ENCODE measurements at places on chromosomes 5 and 9. TPM values are rescaled to one million over a fixed set of nuclear protein-coding genes. Genes with fewer than 3 reads are reported as not detected.

Gene DOCK8
- total RNA-seq, result 73.2 TPM

Gene WDR41
- 33.1 TPM for total RNA-seq

Gene CFAP90
- 0.27 TPM for total RNA-seq

Gene TERT
- total RNA-seq, result 1.1 TPM

Gene FSTL4
- total RNA-seq, result under 0.01 TPM

Gene MLANA
- not detected for total RNA-seq

Gene MATR3
- total RNA-seq, result 163 TPM

Gene PRDM9
- total RNA-seq, result under 0.01 TPM

Gene IFNA1
- total RNA-seq, result not detected

Gene N4BP3
- 5.1 TPM for total RNA-seq

Gene BRD3
- total RNA-seq, result 24.0 TPM

Gene MYOZ3
- 10.2 TPM for total RNA-seq

Gene SH3RF2
- total RNA-seq, result under 0.01 TPM

Gene CCL28
- total RNA-seq, result 8.9 TPM

Gene FRMD3
- 0.27 TPM for total RNA-seq

- no peak for DNase-seq
Observed at GRCh38 chr5:160064417-160064810, 54.8 kb downstream of the PWWP2A start.

- DNase-seq, result no peak
Observed at GRCh38 chr5:127409921-127410675, 107.3 kb upstream of the PRRC1 start.

DNA sequence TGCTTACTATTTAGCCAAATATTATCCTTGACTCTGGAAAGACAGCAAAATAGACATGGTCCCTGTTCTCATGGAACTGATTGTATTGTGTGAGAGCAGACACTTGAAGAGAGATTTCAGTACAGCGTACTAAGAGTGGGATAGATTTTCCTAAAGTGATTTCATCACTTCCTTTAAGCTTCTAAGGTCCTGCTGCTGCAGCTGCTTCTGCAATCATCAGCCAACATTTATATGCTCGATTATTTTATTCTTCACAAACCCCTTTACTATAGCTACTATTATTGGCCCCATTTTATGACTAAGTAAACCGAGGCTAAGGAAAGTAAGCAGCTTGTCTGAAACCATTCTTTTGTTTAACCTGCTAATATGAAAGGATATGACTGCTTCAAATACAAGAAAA, 137.7 kb downstream of the SPATA31D1 start:
- DNase-seq, result no peak

DNA sequence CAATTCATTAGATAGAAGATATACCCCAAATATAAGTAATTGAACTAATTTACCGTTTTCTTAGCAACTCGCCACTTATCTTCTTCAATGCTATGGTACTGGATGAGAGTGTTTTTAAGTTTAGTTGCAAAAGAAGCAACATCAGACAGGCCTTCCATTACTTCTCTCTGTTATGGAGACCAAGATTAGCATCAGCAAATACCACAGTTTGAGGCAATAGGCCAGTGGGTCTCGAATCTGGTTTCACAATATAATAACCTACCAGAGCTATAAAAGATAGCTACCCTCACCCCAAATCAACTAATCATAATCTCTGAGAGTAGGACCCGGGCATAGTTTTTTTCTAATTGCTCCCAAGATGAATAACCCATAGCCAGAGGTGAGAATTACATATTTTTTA, 5.1 kb downstream of the STARD4 start:
- no peak for DNase-seq

DNA sequence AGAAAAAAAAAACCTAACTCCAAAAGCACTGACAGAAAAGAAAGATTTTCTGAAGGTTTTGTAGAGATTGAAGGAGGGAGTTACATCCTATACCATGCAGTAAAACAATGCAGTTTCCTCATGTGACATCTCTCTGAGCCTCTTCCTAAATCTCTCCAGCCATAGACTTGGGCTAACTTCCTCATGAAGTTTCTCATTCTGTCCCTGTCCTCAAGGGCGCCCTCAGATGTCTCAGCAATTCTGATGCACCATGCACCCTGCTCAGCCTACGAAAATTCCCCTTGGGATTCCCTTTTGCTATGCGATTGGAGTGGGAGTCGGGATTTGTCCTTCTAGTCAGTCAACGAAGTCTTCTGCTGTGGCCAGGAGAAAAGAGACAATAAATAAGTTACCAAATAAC, 68.9 kb downstream of the FAT2 start:
- DNase-seq, result no peak

- no peak for DNase-seq
Observed at GRCh38 chr5:33037076-33037475, 326.0 kb downstream of the NPR3 start.

- DNase-seq, result no peak
Observed at GRCh38 chr9:124308606-124309491, 51.1 kb downstream of the NEK6 start.

GRCh38 chr5:105134328-105134727, 1571.7 kb upstream of the NUDT12 start:
- DNase-seq, result no peak

DNA sequence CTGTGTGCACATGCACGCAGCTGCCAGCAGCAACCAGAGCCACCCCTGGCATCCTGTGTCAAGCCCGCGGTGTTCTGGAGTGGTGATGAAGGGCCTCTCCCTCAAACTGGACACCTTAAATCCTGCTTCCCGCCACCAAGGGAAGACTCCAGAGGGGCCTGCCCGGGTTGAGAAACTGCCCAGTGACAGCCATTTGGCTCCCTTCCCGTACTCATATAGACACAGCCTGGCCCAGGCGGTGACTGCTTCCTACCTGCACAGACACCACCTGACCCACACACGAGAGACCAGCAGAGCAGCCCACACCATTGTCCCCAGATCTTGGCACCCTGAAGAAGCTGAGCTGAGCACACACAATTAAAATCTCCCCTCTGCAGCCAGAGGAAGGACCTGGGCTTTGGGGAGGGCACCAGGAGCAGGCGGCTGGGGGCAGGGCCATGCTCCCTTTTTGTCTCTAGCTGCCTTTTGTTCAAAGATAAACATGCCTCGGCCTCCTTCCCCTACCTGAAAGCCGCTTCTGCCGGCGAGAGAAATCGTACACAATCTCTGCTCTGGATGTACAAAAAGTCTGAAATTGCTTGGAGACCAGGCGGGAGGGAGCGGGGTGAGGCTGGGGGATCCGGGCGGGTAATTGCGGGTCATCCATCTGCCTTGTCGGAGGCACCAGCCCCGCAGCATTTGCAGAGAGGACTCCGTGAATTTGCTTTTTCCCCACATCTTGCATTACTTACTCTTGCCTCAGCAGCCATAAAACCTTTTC, 78.4 kb downstream of the TSPAN17 start:
- DNase-seq, result no peak

GRCh38 chr5:155826611-155827507, 500.1 kb upstream of the SGCD start:
- no peak for DNase-seq

GRCh38 chr5:64514612-64515011, 8.8 kb downstream of the RGS7BP start:
- DNase-seq, result no peak

DNA sequence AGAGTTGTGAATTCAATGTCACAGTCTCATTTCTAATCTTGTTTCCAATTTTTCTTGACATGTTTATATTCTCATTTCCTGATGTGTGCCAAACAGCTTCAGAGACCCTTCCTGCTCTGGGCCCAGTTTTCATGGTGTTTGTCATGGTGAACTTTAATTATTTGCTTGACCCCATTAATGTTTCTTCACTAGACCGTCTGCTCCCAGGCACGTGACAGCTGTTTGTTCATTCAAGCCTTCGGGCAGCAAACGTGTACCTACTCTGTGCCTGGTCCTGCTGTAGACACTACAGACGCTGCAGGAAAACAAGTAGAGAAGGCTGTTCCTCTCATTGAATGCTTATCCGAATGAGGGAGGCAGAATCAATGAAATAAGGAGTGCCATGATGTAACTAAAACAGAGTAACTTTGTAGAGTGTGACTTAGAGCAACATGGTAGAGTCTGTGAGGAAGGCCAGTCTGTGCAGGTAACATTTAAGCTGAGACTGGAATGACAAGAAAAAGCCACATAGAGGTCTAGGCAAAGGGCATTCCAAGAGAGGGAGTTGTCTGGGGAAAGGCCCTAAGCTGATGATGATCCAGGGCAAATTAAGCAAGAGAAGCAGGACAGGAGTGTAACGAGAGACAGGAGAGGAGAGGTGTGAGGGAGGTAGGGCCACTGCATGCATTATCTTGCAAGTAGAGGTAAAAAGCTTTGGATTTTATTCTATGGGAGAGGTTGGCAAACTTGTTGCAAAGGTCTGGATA, 191.4 kb downstream of the SEMA5A start:
- no peak for DNase-seq

- no peak for DNase-seq
Observed at GRCh38 chr9:127522727-127523126, 71.4 kb downstream of the LRSAM1 start.

DNA sequence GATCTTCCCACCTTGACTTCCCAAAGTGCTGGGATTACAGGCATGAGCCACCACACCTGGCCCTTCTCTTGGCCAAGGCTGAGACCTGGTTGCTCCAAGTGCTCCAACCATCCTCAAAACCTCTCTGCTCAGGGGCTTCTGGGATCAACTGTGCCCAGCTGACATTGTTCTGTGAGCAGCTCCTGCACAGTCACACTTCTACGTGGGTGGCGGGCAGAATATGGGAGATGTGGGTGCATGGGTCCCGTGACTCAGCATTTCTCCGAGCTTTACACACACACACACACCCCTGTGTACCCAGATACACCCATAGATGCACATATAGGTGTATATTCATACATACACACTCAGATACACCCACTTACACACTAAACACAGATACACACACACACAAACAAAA, 10.5 kb upstream of the MYORG start:
- no peak for DNase-seq

GRCh38 chr5:37730896-37731455, 108.9 kb downstream of the GDNF start:
- no peak for DNase-seq

GRCh38 chr5:179393078-179393477, 47.8 kb upstream of the ADAMTS2 start:
- DNase-seq, result no peak

DNA sequence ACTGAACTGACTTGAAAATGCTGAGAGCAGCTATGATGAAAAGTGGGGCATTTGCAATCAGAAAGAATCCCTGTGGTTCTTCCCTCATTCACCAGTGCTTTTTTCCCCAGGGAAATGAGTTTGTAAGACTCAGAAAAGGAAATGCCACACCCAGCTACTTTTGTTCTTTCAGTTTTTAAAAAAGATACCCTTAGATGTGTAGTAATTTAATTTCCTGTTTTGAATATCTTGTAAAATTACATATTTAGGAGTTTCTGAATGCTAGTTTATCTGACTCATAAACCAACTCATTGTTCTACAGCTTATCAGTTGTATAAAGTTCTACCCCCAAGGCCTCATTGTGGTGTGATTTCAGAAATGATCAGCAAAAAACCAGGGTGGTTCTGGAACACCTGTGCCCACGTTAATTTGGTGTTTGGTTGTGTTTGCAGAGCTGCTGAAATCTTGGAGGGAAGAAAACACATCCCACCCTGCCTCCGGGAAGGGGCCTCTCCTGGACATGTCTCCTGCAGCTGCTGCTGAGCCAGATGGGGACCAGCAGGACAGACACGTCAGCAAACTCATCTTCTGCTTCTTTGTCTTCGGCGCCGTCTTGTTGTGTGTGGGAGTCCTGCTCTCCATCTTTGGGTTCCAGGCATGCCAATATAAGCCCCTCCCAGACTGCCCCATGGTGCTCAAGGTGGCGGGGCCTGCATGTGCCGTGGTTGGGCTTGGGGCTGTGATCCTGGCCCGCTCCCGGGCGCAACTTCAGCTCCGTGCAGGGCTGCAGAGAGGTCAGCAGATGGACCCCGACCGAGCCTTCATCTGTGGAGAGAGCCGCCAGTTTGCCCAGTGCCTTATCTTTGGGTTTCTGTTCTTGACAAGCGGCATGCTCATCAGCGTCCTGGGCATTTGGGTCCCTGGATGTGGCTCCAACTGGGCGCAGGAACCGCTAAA, 2.8 kb downstream of the TMEM171 start:
- DNase-seq, result no peak

DNA sequence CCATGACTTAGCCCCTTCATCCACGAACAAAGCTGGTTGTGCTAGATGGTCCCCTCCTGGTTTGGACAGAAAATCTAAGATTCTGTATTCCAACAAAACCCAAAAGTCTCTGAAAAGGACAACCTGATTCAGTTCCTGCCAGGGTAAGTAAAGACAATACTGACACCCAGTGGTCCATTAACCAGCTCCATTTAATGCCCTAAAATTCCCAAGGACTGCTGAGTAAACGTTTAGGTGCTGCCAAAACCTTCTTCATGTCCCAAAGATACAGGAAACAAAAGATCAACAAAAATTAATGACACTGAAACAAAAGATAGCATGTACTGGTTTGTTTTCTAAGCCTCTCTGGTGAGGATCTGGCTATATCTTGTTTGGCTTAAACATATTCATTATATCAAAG, 25.3 kb upstream of the PPP1R2B start:
- no peak for DNase-seq

- no peak for DNase-seq
Observed at GRCh38 chr9:35728041-35728971, 3.7 kb downstream of the TLN1 start.

Measured in hematopoietic multipotent progenitor cell (in vitro differentiated cells).